H1 (cell line): ENCODE measurements at places on chromosomes 6 and 20. TPM values are rescaled to one million over a fixed set of nuclear protein-coding genes. Genes with fewer than 3 reads are reported as not detected.

The ANKEF1 gene
- 9.8 and 10.0 TPM in 2 replicates for total RNA-seq

The SCRT2 gene
- total RNA-seq: 0.27 and 0.34 TPM in 2 replicates

The AVP gene
- total RNA-seq: 0.77 TPM in 1 of 2 replicates, not detected in the other

The HSPA1L gene
- total RNA-seq: 1.6 and 1.9 TPM in 2 replicates

DNA sequence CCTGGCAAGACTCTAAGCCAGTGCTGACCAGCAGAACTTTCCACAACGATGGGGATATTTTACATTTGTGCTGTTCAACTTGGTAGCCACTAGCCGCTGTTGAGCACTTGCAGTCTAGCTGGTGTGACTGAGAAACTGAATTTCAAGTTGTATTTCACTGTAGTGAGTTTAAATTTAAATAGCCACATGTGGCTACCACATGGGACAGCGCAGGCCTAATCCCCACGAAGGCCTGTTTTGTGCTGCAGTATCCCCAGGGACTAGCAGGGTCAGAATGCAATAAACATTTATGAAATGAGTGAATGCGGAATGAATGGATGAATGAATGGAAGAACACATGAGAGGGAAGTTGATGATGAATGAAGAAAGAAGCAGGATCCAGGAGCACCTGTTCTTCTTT is 115.8 kb downstream of the TRERF1 start:
- no peak for DNase-seq

DNA sequence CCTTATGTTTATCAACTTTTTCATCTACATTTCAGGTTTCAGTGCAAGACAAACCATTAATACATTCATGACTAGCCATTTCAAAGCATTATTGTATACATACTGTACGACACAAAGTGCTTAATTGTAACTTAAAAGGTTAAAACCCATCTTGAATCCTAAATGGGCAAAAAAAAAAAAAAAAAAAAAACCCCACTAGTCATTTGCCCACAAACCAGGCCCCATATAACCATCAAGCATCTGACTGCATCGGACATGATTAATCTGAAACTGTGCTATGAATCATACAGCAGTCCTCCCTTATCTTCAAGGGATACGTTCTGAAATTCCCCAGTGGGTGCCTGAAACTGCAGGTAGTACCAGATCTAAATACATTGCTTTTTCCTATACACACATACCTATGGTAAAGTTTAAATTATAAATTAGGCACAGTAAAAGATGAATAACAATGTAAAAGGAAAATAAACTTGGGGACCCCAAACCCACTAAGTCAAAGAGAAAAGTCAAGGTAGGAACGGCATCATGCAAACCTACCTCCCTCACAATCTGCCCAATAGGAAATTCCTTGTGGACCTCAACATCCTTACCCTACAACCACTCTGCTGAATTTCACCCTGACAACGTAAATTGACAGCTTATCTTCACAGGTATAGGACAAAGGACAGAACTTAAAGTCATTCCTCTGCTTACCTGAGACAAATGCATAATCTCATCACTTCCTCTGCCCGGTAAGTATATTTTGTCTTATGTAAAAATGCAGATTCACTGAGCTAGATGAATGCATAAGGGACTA is 14.3 kb downstream of the B4GALT5 start:
- no peak for DNase-seq

GRCh38 chr6:105058846-105059245 is 101.9 kb downstream of the LIN28B start:
- DNase-seq: no peak

GRCh38 chr6:2688401-2689064 is 62.2 kb downstream of the MYLK4 start:
- no peak for DNase-seq

DNA sequence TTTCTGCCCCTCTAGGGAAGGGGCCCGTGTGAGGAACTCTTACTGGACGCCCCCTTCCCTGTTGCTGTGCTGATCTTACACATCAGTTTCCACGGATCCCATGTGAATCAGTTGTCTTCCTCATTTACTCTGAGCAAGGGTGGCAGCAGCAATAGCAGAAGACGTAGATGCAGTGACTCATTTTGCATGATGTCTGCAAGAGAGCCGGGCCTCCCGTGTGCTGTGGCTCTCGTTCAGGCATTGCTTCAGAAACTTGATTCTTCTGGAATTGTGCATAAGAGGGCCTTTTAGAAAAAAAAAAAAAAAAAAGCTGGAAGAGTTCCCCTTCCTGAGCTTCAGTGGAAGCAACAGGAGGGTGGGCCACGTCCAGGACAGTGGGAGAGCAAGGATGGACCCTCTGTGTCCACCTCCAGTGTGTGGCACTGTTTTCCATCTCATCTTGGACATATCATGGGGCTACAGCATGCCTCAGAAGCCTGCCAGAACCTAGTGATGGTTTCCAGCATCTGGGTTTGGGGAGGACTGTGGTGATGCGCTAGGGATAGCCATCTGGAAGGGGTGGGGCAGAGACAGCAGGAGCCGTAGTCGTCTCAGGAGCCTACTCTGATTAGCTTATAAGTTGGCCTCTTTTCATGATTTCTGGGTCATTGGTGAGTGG is 62.1 kb downstream of the FOXO3 start:
- no peak for DNase-seq

DNA sequence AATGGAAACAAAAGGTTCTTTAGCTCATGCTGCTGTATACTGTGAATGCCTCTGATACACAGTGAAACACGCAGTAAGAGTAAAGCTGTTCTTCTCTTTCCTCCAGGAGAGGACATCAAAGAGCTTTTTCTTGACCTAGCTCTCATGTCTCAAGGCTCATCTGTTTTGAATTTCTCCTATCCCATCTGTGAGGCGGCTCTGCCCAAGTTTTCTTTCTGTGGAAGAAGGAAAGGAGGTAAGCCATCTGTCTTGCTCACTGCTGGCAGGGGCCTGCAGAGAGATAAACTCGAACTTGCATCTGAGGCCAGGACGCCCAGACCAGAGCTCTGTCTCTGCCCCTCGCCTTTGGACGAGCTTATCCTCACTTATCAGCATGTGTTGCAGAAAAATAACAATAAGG is 37.7 kb downstream of the LY86 start:
- no peak for DNase-seq

- no peak for DNase-seq
These were observed 22.2 kb upstream of the GABRR1 start for GRCh38 chr6:89239338-89239737.

- peak; percentile 27 for DNase-seq
These were observed at the start of gene SLC52A3 for GRCh38 chr20:768426-768978. TSS of gene SLC52A3 (minus strand) at chr20:768500. CDS start at chr20:765774, 2,726 bp downstream.

DNA sequence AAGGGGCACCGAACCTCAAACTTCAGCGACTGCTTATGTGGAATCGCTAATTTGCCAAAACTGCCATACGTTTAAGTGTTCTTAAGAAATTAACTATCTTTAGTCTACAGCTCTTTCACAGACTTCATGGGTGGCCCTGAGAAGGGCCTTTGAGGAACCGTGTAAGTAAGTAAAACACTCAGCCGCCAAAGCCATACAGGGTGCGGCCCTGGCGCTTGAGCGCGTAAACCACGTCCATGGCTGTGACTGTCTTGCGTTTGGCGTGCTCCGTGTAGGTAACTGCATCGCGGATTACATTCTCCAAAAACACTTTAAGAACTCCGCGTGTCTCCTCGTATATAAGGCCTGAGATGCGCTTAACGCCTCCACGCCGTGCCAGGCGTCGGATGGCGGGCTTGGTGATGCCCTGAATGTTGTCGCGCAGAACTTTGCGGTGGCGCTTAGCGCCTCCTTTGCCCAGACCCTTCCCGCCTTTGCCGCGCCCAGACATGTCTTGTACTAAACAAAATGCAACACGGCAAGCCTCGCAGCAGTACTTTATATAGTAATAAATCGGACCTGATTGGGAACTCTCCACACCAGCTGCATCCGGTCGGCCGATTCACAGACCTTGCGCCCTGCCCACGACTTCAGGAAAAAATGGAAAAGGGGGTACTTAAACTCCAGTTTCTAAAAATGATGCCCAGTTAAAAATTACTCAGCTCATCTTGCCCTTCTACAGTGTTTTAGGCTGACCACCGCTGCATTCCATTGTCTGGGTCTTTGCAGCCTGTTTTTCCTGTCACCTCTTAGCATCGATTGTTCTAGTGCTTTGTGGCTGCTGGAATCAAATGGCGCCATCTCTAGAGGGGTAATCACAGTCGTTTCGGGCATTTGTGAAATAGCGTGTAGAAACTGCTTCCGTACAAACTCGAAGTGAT is 38.9 kb downstream of the OR2B2 start:
- DNase-seq: peak; percentile 86

DNA sequence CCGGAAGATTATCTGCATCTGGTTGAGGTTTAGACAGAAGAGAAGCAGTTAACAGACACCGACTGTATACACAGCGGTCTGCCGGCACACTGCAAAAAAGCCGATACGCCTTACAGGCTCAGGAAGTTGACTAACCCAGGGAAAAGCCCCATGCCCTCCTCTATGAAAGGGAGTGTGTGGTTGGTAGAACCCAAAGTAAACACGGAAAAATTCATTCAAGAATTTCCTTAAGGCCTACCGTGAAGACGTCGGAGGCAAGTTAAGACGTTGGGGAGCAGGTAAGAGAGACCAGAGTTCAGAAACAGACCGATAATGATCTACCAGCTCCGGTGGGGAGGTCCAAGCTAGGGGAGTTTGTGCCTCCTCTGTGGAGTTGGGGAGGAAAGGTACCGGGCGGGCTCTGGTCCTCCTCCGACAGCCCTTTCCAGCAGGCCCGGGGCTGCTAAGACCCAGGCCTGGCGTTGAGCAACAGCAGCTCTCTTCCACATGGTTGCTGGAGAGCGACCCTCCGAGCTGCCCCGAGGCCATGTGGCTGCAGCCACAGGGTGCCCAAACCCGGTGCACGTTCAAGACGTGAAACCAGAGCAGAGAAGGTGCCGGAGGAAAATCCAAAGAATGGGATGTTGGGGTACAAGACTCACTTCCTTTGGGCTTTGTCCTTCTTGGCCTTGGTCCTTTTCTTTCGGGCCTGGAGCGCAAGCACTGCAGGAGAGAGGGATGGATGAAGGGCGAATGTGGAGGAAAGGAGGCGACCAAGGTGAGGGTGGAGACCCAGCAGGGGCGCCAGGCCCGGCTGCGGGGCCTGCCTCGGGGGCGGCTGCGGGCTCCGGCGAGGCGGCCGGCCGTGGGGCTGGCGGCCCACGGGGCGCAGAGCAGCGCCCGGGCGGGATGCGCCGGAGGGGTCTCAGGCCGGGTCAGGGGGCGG is 809 bp downstream of the SRPK1 start:
- DNase-seq: peak; percentile 66

DNA sequence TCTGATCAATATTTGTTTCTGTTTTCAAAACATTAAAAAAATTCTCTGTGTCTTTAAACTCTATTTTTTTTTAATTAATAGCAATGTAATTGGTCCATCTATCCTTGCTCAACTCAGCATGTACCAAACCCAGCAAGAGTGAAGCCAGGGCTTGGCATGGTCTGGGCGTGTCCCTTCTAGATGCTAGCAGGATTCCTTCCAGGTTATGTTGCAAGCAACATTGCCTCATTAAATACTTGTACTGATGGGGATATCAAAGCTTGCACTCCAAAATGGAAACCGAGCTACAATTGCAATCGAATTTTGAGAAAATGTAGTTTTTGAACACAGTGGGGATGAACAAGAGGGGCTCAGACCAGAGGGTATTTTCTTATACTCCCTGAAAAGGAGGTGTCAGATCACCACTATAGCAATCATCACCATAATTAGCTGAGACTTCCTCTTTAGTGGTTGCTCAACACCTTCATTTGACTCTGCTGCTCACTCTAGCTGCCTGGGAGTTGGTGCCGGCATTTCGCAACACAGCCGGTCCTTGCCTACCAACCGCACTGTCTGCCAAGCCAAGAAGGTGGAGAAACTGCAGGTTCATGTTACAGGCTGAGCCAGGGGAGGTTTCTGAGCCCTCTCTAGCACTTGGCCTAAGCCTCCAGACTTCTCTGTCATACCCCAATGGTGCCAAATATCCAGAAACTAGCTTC is 67.8 kb upstream of the RALGAPA2 start:
- DNase-seq: no peak

GRCh38 chr20:19815553-19815991 is 57.5 kb downstream of the RIN2 start:
- DNase-seq: no peak

DNA sequence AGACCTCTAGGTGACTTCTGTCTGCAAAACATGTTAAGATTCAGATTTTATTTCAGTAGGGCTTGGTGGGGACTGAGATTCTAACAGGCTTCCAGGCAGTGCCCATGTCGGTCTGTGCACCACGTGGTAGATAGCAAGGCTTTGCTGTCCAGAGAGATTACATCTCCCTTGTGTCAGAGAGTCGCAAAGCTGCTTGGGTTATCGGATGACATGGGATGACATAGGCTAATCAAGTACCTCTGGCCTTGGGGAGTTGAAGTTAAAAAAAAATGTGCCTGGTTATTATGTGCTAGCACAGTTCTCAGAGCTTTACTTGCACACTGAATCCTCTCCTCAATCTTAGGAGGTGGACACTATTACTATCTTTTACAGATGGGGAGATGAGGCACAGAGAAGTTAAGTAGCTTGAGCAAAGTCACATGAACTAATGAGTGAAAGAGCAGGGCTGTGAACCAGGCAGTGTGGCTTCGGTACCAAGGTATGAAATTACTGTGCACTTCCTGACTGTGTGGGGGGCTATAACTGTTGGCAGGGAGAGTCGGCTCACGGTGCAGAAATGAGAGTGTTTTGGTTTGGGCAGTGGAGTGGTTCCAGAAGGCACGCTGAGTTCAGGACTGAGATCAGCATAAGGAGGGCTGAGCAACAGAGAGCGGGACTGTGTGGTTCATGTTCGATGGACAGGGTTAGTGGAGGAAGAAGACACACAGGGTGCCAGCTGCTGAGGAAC is 41.1 kb downstream of the FARS2 start:
- DNase-seq: no peak

DNA sequence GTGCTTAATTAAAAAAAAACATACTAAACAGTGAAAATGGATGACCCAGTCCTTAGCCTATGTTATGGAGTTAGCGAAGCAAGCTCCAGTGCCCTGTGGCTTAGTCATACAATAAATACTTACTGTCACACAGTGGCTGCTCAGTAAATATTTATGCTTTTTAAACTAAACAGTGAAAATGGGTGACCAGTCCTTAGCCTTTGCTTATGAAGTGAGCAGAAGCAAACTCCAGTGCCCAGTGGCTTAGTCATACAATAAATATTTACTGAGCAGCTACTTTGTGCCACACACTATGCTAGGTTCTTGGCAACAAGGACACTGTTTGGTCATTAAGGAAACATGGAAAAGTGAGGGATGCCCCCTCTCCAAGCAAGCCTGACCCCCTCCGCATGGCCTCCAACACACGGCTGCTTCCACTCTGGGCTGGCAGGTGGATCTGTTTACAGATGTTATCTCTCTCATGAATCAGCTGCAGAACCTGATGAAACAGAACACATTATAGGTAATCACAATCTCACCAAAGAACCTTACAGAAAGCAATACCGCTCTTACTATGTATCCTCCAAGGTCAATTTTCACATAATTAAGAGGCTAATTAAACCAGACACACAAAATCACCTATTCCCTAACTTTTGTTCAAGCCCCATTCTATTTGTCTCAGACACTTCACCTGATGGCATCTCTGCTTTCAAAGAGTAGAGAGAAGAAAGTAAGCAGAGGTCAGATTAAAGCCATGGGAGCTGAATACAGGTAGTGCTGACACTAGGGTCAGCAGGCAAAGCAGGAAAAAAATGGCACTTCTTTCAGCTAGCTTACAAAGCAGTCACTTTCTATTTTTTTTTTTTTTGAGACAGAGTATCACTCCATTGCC is 27.3 kb downstream of the CDK5RAP1 start:
- DNase-seq: no peak

- DNase-seq: no peak
These were observed 10.2 kb downstream of the LRRC1 start for GRCh38 chr6:53805016-53805415.
